SJCRH30 (cell line): ENCODE measurements at places on chromosomes 16 and 17. TPM values are rescaled to one million over a fixed set of nuclear protein-coding genes. Genes with fewer than 3 reads are reported as not detected.

DNA sequence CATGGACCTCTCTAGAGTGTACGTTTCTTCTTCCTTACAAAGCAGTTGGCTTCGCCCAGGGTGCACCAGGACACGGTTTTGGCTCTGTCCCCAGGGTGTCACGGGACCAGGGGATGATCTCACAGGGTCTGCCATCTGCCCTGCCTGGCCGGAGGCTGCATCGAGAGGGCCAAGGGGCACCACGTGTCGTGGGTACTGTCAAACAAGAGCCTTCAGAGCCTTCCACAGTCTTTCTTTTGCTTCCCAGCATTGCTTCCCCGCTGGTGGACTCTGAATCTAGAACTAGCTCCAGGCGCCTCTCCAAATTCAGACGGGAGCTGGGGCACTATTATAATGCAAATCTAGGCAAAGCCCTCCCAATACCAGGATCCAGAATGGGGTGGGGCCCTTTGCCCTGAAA is 47.9 kb downstream of the MAPT start:
- peak; percentile 21 for DNase-seq

DNA sequence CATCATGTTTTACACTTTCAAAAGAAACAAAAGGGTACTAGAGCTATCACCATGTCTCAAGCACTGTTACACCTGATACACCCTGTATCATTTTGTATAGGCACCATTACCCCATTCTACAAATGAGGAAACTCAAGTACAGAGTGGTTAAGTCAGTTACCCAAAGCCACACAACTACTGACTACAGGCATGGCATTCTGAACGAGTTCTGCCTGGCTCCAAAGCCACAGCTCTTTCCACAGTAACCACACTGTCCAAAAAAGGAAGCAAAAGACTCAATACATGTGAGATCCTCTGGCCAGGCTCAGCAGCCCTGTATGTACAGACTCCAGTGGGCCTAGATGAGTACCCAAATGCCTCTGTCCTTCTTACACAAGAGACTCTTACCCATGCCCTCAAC is 4.7 kb downstream of the DYNC1LI2 start:
- no peak for DNase-seq

GRCh38 chr17:59634632-59635541 is 15.2 kb downstream of the CLTC start:
- DNase-seq, result no peak

Gene GDPD3
- 1.0 and 1.1 TPM in 2 replicates for total RNA-seq

Gene SLC5A2
- total RNA-seq, result 0.04 TPM in 1 of 2 replicates, not detected in the other

Gene SCARF1
- 0.06 and 0.13 TPM in 2 replicates for total RNA-seq

Gene DYNLL2
- total RNA-seq, result 14.4 and 16.0 TPM in 2 replicates

GRCh38 chr16:15620611-15621195 is 22.3 kb downstream of the MARF1 start:
- no peak for DNase-seq

Gene GP1BA
- total RNA-seq, result not detected in 2 replicates

- no peak for DNase-seq
These were observed 191.9 kb downstream of the MRTFB start for GRCh38 chr16:14263011-14263410.

Gene C17orf67
- 0.76 and 1.5 TPM in 2 replicates for total RNA-seq

DNA sequence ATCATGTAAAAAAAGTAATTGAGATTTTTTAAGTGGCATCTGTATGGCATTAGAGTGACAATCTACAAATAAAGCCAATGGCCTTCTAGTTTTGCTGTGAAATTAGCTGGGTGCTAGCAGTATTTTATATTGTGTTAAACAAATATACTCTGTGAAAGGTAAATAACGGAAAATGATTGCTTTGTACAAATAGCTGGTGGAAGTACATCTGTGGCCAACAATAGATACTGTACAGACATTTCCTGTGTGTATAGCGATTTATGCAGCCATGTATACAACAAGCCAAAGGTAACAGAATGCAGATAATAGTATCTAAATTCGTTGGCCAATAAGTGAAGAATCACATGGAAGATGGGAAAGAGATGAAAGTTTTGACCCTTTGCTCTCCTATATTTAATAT is 26.6 kb downstream of the IQCK start:
- DNase-seq, result no peak

DNA sequence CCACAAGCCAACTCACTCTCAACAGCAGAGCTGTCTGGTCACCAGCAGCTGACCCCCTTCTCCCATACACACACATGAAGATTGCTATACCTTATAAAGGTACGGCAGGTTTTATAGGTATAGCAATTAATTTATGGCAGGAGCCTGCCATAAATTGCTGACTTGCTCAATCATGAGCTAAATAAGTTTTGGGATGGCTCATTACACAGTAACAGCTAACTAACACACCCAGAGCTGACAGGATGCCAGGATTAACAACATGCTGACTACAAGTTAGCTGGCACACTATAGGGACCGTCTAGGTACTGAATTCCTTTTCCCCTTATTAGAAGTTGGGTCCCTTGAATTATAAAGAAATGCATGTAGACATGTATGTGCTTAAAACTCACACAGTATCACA is 150.3 kb upstream of the KCNJ18 start:
- no peak for DNase-seq

GRCh38 chr17:37086948-37087347 is 138.2 kb downstream of the AATF start:
- no peak for DNase-seq

Gene BTBD17
- not detected in 2 replicates for total RNA-seq

DNA sequence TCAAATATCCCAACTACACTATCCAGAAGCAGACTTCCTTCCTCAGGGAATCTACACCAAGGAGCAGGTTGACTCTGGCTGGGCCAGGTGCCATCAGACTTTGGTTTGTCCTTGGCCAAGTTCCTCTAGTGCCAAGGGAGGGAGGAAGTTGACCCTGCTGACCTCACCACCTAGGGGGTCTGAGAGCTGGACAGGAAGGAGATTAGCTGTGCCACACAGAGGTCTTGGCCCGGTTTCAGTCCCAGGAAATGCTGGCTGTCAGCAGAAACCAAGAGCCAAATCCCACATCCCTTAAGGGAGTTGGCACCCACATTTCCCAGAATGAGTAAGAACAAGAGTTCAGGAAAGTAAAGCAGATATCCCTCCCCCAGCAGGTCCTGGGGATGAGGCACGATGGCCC is 178.2 kb downstream of the SALL1 start:
- DNase-seq, result no peak

DNA sequence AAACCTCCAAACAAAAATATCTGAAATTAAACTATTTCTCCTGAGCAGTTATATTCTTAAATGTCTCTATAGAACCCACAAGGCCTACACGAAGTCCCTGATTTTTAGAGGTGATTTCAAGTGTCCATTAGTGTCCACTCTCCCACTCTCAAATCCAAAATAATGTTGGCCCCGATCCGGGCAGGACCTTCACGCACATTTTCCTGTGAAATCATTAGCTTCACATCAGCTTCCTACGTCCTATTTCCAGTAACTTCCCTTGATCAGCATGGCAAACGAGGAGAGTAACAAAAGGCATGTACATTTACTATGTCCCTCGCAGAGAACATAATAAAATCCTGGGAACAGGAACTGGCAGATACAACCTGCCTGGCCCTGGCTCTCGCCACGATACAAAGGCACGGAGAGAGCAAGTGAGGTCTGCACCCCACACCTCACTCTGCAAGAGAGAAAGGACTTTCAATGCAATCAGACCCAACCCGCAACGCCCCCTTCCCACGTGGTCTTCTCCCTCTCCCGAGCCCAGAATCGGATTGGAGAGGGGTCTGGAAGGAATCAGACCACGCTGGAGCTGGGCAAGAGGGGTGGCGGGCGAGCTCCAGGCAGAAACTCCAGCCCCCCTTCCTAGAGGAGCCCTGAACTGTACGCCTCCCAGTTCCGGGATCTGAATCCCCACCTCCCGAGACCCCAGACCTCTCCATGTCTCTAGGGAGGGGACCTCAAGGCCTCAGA is 17.5 kb upstream of the C17orf78 start:
- DNase-seq, result peak; percentile 93

Gene ZNF785
- total RNA-seq, result 13.1 and 18.2 TPM in 2 replicates

Gene NGFR
- total RNA-seq, result 104 and 105 TPM in 2 replicates

- DNase-seq, result no peak
These were observed 1.5 kb upstream of the LIMD2 start for GRCh38 chr17:63701456-63701820.

DNA sequence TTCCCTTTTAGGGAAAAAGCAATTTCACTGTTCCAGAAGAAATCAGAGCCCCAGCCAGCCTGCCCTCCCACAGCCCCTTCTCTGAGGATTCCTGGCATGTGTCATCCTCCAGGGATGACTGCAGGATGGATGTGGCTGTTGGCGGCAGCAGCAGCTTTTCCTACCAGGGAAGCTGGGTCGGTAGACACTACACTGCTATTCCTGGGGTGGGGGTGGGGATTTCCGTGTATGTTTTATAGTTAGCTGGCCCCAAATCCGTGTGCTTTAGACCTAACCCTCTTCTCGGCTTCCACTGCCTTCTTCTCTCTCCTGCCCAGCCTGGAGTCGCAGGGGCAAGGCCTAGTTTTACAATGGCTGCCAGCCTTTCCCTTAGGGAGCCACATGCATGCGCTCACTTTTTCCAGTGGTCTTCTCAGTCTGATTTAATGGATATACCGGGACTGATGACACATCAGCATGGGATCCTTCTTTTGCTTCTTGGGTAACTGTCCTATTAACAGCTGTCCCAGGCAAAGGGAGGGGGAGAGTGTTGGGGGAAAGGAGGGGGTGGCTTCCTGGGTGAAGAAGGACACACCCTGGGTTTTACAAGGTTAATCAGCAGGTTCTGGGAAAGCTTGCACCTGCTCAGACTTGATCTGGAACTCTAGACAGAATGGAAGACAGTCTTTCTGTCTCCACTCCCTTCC is 2.7 kb upstream of the NFE2L1 start:
- peak; percentile 86 for DNase-seq

GRCh38 chr16:3183445-3184139 is 4.4 kb upstream of the OR1F1 start:
- no peak for DNase-seq

Gene CCL8
- not detected in 2 replicates for total RNA-seq

DNA sequence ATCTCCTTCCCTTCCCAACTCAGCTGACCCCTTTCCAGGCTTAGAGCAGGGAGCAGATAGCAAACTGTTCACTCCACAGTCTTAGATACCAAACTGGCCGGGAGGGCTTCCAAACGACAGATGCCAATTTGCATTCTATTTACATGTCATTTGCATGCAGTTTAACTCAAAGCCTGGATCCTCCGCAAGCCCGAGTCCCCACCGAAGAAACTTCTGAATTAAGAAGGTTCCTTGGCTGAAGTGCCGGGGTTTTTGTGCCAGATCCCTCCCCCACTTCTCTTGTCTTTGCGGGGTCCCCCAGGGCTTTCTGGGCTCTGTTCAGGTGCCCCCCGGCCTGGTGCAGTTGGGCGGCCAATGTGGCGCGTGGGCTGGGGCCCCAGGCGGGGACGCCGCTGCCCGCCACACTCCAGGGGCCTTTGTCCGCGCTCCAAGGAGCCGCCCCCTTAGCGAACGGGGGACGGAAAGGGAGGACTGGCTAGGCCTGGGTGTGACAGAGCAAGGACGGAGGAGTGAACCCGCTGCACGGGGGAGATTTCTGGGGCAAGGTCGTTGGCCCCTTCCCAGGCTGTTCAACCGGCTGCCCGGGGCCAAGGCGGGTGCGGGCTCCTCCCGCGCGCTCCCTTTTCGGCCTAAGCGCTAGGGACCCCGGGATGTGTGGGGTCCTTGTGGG is 1.2 kb downstream of the GPRC5B start:
- peak; percentile 59 for DNase-seq

- DNase-seq, result no peak
These were observed 99.9 kb upstream of the CCL2 start for GRCh38 chr17:34154961-34155730.

Gene TVP23C
- 0.48 and 1.4 TPM in 2 replicates for total RNA-seq
